Kidney epithelial cell (primary cell): ENCODE measurements at places on chromosomes 16 and 17. TPM values are rescaled to one million over a fixed set of nuclear protein-coding genes. Genes with fewer than 3 reads are reported as not detected.
A peak's percentile ranks its signal among the peaks of the same experiment; 100 is the strongest.

- no peak for DNase-seq
Observed at GRCh38 chr17:81245665-81246342, 6.7 kb downstream of the NDUFAF8 start.

GRCh38 chr16:31471241-31471874 is 594 bp upstream of the TGFB1I1 start:
- DNase-seq, result no peak

- DNase-seq, result peak; percentile 34
Observed at GRCh38 chr16:56193951-56194726, 2.9 kb downstream of the GNAO1 start.

GRCh38 chr16:17138801-17139200 is 332.0 kb downstream of the XYLT1 start:
- no peak for DNase-seq

DNA sequence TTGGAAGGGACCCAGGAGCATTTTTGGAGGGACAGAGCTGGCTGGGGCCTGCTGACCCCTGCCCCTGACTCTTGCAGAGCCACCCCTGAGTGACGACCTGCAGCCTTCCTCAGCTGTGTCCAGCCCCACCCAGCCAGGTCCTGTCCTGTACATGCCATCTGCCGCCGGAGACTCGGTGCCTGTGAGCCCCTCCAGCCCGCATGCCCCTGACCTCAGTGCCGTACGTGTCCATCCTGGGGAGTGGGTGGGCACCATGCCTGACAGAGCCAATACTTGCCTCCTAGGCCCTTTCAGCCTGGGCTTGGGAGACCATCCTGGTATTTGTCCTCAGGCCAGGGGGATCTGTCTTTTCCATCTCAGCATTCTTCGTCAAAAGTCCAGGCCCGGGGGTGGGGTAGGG is 27.5 kb downstream of the UNC13D start:
- DNase-seq, result no peak

GRCh38 chr17:76414334-76415295 is 30.2 kb downstream of the SPHK1 start:
- DNase-seq, result no peak

GRCh38 chr16:30706046-30706445 is 7.1 kb downstream of the SRCAP start:
- no peak for DNase-seq

- no peak for DNase-seq
Observed at GRCh38 chr17:63646488-63646806, 24.2 kb downstream of the MAP3K3 start.

DNA sequence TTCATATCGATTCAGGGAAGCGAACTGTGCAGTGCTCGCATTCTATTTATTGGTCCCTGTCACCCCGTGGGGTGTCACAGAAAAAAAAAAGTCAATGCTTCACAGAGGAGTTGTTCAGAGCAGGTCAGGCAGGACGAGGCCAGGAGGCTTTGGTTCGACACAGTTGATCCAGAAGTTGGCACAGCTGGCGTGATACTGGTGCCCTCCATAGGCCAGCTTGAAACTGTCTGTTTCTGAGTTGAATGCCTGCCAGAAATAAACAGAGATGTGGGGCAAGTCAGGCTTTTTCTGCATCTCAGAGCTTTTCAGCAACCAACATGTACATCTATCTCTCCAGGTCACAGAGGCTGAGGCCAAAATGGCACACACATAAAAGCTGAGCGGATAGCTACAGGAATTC is 29.1 kb downstream of the DUSP14 start:
- no peak for DNase-seq

GRCh38 chr17:50815400-50815799 is 20.0 kb upstream of the WFIKKN2 start:
- no peak for DNase-seq

GRCh38 chr17:3794557-3795389 is 6.2 kb downstream of the ITGAE start:
- DNase-seq, result peak; percentile 74

GRCh38 chr16:17544785-17545184 is 74.0 kb upstream of the XYLT1 start:
- DNase-seq, result no peak

DNA sequence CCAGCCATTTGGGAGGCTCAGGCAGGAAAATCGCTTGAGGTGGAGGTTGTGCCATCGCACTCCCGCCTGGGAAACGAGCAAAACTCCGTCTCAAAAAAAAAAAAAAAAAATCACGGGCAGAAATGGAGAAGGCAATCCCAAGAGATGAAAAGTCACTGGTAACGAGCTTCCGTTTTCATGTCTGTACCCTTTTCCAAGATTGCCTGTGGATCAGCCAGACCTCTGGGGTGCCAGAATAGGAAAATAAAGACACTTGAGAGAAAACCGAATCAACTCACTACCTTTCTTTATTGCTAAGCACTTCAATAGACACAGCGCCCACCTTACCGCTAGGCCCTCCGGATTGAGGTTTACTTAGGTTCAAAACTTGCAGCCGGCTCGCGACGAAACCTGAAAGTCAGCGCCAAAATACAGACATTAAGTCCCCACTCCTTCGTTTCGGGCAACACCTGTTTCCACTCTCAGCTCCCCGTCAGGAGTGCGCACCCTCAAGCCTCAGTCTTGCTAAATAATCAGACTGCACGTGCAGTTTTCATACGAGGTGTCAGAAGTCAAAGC is 970 bp upstream of the TRAF7 start:
- DNase-seq, result no peak

- DNase-seq, result no peak
Observed at GRCh38 chr17:81832608-81833159, 407 bp downstream of the MCRIP1 start.

DNA sequence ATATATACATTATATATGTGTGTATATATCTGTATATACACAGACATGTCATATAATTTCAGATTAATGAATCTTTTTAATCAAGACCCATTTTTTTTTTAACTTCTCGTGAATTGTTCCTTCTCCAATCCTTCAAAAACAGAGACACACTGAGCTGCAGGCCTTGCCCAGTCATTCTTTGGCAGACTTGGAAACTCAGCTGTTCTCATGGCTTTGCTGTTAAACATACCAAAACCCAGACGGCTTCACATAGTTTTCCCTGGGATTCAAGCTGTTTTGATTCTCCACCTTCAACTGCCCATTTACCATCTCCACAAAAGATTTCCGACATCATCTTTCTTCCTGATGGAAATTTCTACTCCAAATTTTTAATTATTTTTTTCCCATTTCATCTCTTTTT is 148.7 kb downstream of the KCNJ2 start:
- DNase-seq, result no peak

DNA sequence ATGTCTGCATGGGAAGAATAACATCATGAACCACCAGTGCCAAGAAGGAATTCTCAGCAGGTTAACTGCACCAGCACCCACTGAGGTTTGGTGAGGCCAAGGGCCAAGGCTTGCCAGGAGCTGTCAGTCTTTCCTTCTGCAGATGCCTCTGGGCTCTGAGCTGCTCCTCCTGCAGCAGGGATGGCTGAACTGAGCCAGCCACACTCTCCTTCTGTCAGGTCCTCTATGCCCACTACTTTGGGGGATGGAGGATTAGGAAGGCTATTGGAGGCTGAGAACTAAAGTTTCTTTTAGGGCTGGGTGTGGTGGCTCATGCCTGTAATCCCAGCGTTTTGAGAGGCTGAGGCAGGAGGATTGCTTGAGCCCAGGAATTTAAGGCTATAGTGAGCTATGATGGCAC is 71.6 kb downstream of the PLXDC1 start:
- no peak for DNase-seq

DNA sequence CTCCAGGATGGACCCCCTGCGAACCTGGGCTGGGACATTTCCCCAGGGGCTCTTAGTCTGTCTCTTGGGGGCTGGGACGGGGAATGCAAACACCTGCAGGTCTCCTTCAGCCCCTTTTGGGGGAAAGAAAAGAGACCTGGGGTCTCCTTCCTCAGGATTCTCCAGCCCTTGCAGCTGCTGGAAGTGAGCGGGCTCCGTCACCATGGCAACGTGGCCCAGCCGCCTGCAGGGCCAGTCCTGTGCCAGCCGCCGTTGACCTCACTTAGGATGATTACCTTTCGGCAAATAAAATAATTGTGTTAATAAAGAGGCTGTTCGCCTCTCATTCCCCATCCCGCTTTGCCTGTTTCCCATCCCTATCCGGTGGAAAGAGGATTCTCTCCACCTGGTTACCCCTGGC is 25.7 kb downstream of the MRM1 start:
- no peak for DNase-seq

DNA sequence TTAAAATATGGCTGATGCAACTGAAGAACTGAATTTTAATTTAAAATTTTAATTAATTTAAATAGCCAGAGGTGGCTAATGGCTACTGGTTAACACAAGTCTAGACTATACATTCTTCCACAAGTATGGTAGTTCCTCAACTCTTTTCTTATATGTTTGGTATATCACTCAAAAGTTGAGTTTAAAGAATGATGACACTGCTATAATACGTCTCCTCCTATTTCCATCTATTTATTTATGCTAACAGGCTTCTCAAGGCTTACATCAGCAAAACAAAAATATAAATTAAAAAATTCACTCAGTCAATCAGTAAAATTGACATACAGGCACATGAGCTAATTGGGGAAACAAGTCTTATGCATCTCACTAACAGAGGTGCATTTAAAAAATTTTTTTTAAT is 227.9 kb upstream of the PMFBP1 start:
- no peak for DNase-seq

GRCh38 chr17:6548578-6549330 is 7.6 kb downstream of the PITPNM3 start:
- DNase-seq, result no peak

GRCh38 chr16:74605746-74606520 is 981 bp downstream of the GLG1 start:
- no peak for DNase-seq

DNA sequence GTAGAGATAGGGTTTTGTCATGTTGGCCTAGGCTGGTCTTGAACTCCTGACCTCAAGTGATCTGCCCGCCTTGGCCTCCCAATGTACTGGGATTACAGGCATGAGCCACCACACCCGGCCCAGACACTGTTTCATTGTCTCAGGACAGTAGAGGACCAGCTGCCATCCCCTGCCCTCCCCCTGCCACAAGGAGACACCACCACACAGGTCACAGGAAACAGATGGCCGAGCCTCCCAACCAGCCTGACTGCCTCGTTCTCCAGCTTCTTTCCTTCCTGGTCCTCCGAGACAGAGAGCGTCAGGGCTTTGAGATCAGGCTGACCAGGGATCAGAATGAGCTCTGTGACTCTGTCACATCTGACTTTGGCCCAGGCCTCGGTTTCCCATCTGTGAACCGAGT is 20.8 kb upstream of the RNPS1 start:
- no peak for DNase-seq

GRCh38 chr16:81522108-81522701 is 77.6 kb downstream of the CMIP start:
- no peak for DNase-seq

DNA sequence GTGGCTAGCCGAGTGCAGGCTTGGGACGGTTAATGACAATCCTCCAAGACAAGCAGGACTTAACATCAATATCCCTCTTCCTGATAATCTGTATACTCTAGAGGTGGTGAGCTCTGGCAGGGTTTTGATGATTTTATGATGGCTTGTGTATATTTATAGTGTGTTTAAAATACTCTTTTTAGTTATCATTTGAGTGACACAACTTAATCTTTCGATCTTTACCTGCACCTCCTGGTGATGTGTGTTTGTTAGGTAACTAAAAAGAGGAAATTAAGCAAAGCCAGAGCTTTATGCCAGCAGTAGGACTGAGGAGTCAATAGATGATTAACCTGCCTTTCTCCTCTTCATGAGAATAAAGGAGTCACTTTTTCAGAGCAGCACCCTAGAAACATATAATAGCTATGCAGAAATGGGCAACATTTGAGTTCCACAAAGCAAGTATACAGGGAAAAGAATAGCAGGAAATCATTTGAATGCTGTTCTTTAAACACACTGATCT is 210.5 kb downstream of the IRX3 start:
- no peak for DNase-seq

The HS3ST6 gene
- total RNA-seq, result 0.89 and 0.92 TPM in 2 replicates

The TBX2 gene
- 7.3 and 7.7 TPM in 2 replicates for total RNA-seq

The CAVIN1 gene
- total RNA-seq, result 58.5 and 70.2 TPM in 2 replicates

The STH gene
- not detected in 2 replicates for total RNA-seq

The PERCC1 gene
- total RNA-seq, result not detected in 2 replicates

The SYNGR3 gene
- total RNA-seq, result 11.3 and 20.1 TPM in 2 replicates

The CDH1 gene
- 84.4 and 85.8 TPM in 2 replicates for total RNA-seq

The UBE2Z gene
- total RNA-seq, result 118 and 119 TPM in 2 replicates

The VAT1L gene
- 0.29 and 0.41 TPM in 2 replicates for total RNA-seq

The DPEP2 gene
- not detected in 2 replicates for total RNA-seq
